Occipital lobe (tissue), 3 donors: ENCODE measurements at places on chromosomes 3 and 15.

- no peak for DNase-seq
These were observed 1061.2 kb downstream of the DIPK2A start for GRCh38 chr3:145032791-145033190.

DNA sequence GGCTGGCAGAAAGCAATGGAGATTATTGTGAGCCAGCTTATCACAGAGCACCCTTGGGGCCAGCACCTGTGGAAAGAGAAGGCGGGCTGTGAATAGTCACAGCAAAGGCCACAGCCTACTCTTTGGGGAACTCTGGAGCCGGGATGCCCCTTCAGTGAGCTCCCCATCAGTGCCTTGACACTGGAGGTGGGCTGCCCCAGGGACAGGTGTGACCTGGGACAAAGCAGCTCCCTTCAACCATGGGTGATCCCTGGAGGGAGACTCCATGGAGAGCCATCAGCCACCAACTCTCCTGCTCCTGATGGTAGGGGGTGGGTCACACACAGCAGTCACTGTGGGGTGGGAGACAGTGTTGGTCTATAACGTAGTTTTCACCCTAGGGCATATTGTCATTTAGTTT, 5.8 kb downstream of the TTC21A start:
- DNase-seq: no peak

DNA sequence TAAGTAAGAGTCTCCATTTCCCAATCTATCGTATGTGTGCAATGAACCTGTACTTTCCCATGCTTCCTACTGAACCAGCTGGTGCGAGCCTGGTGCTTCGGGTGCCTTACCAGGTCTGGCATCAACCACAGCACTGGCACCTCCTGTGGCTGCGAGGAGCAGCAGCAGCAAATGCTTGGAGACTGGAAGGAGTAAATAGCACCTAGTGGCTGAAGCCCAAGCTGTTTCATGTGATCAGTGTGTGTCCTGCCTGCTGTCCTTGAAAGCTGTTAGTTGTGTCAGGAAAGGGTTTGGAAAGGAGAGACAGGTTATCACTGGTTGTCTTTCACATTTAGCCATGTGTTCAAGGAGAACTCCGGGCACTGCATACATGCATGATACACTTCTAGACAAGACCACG, 31.8 kb downstream of the PCOLCE2 start:
- DNase-seq: peak; percentile 22

GRCh38 chr15:90035840-90036230, 34.7 kb downstream of the ZNF710 start:
- no peak for DNase-seq
